Activated CD8-positive, alpha-beta memory T cell treated with anti-CD3 and anti-CD28 coated beads for 4 hours (primary cell): ENCODE measurements at places on chromosomes 4 and X.

GRCh38 chr4:106652095-106652494 lies 283.5 kb upstream of the GIMD1 start:
- DNase-seq, result no peak

DNA sequence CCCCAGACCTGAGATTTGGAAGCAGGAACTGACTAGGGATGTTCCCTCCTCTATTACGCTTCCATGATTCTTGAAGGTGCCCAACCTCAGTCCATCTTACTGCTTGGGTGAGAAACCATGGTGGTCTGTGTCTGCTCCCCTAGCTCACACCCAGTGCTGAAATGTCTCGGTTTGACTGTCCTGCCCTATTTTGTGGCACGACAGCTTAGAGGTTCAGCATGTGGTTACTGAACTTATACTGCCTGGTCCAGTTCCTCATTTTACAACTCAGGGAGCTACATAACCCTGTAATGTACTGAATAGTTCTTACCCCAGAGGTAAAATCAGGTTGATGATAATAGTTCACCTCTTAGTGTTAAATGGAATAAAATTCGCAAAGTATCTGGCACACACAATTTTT lies 203.1 kb downstream of the RBM46 start:
- DNase-seq, result no peak

- no peak for DNase-seq
These were observed 47.3 kb downstream of the RBM47 start for GRCh38 chr4:40582413-40582812.

DNA sequence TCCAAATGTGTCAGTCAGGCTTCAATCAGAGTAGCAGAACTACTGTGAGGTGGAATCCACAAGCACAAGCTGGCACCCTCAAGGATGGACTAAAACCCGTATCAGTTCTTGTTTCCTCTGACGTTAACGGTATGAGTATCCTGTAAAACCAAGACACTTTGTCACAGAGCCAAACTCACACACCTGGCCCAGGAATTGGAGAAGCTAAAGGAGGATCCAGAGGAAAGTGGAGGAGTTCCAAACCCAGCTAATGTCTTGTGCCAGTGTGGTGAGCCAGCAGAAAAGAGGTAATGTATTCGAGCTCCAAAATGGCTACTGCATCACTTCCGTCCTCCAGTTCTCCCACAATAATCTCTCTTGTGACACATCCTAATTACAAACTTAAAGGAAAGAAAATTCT lies 44.7 kb downstream of the ATP1B4 start:
- DNase-seq, result no peak

GRCh38 chr4:86972997-86973396 lies 38.2 kb downstream of the AFF1 start:
- no peak for DNase-seq

GRCh38 chr4:8037150-8037769 lies 97.6 kb upstream of the AFAP1 start:
- DNase-seq, result no peak

- no peak for DNase-seq
These were observed 98.8 kb upstream of the NDP start for GRCh38 chrX:44071847-44072551.

DNA sequence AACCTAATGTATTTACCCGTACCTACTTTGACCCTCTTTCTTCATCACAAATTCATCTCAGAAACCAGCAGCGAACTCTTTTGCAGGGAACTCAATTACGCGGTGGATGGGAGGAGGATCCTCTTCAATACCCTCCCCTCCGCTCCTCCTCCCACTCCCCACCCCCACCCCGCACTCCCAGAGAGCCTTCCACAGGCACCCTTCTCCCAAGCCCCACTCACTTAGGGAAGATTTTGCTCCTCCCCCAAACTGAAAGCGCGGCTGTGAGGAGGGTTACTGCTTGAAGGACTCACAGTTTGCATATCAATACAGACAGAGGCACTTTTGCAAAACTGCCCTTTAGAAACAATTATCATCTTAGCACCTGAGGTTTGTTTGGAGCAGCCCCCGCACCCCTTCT lies 960 bp upstream of the IL1RAPL1 start:
- DNase-seq, result no peak

GRCh38 chrX:84475596-84475995 lies 26.7 kb downstream of the HDX start:
- DNase-seq, result no peak

GRCh38 chrX:39653691-39654090 lies 444.1 kb downstream of the BCOR start:
- DNase-seq, result no peak

DNA sequence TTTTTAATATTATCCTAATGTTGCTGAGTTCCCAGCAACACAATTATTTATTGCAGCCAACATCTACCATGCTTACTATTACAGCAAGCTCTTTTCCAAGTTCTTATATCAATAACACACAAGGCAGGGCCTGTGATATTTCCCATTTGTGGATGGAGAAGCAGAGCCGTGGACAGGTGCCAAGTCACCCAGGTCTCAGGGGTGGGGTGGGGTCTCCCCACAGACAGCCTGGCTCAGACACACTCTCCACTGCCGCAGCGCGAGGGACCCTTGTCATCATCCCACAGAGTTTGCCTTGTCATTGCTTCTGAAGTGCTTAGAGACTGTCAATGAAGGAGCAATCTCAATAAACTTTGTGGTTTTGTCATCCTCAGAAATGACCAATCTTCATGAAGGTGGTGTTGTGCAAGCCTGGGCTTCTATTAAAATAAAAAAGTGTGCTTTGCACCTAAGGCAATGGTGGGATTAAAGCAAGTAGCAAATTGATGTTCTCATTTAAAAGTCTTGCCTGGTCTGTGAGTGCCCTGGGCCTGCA lies 76.1 kb downstream of the SORBS2 start:
- no peak for DNase-seq

GRCh38 chr4:104345598-104346242 lies 149.0 kb downstream of the CXXC4 start:
- DNase-seq, result no peak

- DNase-seq, result no peak
These were observed 202.3 kb upstream of the CENPE start for GRCh38 chr4:103400405-103400804.

- no peak for DNase-seq
These were observed 66.9 kb upstream of the MAGEB10 start for GRCh38 chrX:27740933-27741332.

GRCh38 chrX:135632353-135632752 lies 81.1 kb upstream of the CT45A1 start:
- DNase-seq, result no peak

DNA sequence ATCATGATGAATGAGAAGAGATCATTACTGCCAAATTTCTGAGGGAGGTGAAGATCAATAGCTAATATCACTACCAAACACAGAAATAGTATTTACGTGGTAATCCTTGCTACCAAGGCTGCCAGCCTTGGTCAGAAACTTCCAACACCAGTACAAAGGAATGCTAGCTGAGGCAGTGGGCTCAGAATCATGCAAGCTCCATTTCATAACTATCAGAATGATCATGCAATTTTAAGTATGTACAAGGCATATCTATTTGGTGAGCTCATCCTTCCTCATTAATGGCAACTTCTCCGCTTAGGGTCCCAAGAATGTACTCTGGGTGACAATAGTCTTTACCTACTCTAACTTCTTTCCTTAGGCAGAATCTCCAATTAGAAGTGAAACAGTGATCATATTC lies 135.0 kb downstream of the GPC3 start:
- no peak for DNase-seq

GRCh38 chr4:125104616-125105015 lies 210.1 kb upstream of the FAT4 start:
- no peak for DNase-seq

DNA sequence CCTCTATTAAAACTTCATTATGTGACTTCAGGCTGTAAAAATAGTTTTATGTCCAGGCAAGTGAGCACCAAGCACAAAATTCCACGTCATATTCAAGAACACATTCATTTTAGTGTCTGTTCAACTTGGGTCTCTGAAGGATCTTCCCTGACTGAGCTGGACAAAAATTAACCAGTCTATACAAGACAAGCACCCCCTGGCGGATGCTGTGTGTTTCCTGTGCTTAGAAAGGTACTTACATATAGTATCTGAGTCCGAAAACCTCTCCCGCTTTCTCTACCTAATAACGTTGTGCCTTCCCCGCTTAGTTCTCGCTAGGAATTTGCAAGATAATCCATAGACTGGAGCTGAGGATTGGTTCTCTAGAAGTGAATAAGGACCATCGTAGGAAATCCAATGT lies 2214.5 kb upstream of the TENM3 start:
- no peak for DNase-seq

DNA sequence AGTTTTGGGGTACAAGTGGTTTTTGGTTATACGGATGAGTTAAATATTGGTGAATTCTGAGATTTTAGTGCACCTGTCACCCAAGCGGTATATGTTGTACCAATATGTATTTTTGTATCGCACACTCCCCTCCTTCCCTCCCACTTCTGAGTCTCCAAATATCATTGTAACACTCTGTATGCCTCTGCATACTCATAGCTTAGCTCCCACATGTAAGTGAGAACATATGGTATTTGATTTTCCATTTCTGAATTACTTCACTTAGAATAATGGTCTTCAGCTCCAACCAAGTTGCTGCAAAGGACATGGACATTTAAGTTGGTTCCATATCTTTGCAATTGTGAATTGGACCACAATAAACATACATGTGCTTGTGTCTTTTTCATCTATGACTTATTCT lies 103.0 kb upstream of the ADAMTS3 start:
- no peak for DNase-seq

GRCh38 chrX:150229030-150229429 lies 134.1 kb upstream of the MAMLD1 start:
- no peak for DNase-seq

GRCh38 chrX:139877710-139878414 lies 55.0 kb downstream of the ATP11C start:
- no peak for DNase-seq

DNA sequence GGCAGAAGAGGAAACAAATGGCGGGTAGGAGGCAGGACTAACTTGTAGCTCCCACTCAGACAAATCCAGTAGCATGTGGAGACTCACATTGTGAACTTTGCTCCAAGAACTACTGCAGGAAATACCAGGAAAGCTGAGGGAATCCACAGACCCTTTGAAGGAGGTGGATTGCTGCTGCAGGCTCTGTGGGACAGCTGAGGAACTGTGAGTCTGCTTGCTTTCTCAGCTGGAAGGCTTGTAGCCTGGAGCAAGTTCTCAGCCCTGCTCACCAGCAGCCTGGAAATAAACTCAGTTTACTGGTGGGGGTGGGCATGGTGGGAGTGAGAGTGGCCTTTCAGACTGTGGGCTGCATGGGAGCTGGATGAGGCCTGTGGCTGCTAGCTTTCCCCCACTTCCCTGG lies 16.0 kb downstream of the RTL3 start:
- DNase-seq, result no peak

DNA sequence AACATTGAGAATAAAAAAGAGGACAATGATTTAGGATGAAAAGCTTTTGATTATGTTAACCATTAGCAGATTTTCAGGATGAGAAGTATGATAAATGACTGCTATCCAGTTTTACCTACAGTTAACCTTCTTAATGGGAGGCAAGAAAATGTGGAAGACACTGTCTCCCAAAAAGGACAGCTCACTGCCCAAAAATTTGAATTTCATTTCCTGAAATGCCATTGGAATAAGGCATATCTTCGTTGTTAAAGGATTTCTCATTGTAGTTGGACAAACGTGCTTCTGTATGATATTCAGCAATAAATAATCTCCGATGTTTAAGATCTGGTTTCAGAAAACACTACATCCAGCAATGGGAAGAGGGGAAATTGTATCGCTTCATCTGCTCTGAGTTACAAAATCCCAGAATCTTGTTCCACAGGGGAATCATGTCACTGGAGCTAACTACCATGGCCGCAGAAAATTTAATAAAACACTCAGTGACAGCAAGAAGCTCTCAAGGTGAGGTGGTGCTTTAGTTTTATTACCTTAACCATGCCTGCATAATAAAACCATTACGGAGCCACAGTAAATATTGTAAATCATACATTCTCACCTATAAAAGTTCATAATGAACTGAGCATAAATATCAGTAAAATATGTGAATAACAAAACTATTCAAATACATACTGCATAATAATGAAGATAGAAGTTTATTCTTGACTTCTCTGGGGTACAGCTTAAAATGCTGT lies 552.3 kb downstream of the PCDH7 start:
- DNase-seq, result no peak

DNA sequence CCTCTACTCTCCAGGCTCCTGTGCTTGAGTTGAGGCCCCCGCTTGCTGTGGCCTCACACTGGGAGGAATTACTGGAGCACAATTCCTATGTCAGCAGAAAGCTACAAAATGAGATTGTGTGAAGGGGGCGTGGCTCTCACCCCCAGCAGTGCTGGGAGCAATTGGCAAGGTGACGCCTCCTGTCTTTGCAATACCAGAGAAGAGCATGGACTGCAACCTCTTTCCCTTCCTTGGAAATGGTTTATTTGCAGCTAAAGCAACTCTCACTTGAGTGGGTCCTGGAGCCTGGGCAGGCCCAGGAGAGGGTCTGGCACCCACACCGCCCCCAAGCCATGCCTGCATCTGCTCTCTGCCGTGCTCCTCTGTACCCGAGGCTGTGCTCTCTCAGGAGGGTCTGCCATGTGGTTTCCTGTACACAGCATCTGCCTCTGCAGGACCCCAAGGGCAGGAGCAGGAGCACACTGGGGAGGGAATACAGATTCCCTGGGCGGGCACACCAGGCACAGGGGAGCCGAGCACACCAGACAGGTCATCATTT lies 32.9 kb upstream of the HGFAC start:
- no peak for DNase-seq

DNA sequence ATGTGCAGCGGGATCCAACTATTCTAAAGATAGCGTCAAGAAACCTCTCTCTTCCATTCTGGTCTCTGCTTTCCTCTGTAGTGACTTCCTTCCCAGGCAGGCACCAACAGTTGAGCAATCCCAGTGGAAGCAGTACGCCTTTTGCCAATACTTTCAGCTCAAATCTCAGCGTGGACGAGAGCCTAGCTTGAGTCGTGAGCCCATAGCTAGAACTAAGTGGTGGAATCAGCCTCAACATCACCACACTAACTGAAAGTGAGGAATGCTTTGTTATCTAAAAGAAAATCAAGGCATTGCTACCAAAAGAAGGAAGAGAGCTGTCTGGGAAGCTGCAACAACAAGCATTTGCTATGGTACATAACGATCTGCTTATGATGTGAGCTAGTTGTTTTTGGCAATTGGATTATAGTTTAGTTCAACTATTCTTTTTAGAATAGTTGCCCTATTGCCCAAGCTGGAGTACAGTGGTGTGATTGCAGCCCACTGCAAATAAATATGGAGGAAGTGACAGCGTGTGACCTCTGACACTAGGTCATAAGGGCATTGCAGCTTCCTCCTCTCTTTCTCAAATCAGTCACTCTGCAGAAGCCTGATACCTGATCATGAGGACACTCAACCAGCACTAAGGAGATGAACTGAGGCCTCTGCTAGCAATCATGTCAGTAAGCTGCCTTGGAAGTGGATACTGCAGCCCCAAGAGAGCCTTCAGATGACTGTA lies 24.7 kb upstream of the FRYL start:
- no peak for DNase-seq

DNA sequence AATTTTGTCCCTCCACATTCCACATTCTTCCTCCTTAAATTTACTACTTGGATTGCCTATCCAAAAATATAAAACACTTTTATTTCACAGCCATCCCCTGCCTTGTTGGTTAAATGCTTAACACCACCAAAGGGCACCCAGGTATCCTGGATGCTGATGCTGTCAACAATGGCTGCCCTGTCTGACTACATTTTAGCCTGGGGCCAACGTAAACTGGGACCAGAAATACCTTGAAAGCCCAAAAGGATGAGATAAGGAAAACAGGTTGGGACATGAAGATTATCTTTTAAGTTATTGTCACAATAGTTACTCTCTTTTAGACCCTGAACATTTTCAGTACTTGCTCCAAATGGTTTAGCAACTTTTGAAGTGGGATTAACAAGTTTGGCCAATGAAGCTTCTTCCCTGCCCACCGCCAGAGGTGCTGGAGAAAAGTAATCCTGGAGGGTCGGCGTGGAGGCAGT lies 775 bp upstream of the YIPF6 start:
- DNase-seq, result no peak
